Upper lobe of right lung (tissue), 1 donor: ENCODE measurements at places on chromosomes 6 and 20. TPM values are rescaled to one million over a fixed set of nuclear protein-coding genes. Genes with fewer than 3 reads are reported as not detected.

The HMGA1 gene
- total RNA-seq, result 54.7 TPM

The GSTA1 gene
- total RNA-seq, result 1.9 TPM

DNA sequence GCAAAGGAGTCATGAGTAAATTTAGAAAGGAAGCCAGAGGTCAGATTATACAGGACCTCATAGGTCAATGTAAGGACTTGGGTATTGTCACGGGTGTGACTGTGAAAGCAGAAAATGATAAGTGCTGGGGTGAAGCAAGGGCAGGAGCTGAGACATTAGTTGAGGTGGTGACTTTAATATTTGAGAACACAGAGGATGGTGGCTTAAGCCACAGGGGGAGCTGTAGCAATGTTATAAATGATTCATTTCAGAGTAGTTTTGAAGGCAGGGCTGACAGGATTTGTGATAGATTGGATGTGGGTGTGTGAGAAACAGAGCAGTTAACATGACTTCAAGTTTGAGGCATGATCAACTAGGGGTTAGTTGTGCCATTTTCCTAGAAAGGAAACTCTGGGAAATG lies 659.9 kb downstream of the EPM2A start:
- no peaks in the 10 kb centered on the region for H3K36me3 ChIP-seq
- H3K4me3 ChIP-seq, result no peak overlapping the region
- H3K4me1 ChIP-seq, result no peaks in the 10 kb centered on the region
- DNase-seq, result no peak
- H3K27me3 ChIP-seq, result no peaks in the 10 kb centered on the region
- no peak overlapping the region for H3K27ac ChIP-seq

DNA sequence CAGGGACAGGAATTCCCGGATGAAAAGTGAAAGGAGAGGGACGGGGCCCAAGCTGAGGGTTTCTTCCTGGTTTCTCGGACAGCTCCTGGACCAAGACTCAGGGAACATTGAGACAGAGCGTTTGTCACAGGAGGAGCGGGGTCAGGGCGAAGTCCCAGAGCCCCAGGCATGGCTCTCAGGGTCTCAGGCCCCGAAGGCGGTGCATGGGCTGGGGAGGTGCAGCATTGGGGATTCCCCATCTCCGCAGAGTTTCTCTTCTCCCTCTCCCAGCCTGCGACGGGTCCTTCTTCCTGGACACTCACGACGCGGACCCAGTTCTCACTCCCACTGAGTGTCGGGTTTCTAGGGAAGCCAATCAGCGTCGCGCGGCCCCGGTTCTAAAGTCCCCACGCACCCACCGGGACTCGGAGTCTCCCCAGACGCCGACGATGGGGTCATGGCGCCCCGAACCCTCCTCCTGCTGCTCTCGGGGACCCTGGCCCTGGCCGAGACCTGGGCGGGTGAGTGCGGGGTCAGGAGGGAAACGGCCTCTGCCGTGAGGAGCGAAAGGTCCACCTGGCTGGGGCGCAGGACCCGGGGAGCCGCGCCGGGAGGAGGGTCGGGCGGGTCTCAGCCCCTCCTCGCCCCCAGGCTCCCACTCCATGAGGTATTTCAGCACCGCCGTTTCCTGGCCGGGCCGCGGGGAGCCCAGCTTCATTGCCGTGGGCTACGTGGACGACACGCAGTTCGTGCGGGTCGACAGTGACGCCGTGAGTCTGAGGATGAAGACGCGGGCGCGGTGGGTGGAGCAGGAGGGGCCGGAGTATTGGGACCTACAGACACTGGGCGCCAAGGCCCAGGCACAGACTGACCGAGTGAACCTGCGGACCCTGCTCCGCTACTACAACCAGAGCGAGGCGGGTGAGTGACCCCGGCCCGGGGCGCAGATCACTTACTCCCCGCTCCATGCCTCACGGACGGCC lies 54.6 kb upstream of the POLR1H start:
- peaks cover 8% of the 10 kb centered on the region for H3K4me1 ChIP-seq
- no peaks in the 10 kb centered on the region for H3K27me3 ChIP-seq
- H3K4me3 ChIP-seq, result peak overlapping the region; percentile 64

The TMEM74B gene
- total RNA-seq, result 6.1 TPM

The ROMO1 gene
- total RNA-seq, result 77.9 TPM

DNA sequence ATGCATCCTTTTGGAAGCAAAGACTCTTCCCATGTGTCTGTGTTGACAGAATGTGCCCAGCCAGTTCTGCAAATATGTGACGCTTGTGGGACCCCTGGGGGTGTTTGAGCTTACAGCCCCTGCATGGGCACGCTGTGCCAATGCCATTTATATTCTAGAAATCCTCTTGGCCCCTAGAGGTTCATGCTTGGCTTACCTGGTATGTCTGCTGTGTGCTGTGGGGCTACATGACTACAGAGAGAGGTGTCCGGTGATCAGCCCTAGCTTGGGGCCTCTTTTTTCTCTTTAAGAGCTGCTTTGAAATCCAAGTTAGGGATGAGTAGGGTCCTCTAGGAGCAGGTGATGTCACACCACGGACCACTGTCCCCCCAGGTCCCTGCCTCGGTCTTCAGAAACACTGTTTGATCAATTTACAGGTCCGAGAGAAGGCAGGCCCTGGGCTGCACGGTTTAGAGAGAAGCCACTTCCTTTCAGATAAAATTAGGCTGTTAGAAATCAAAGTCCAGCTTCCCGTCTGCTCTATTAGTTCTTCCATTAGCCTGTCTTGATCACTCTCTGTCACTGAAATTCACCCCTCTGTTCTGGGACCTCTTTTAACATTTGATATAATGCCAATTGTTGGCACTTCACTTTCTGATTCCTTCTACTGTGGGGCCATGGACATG lies 26.5 kb downstream of the BCAS4 start:
- no peaks in the 10 kb centered on the region for H3K36me3 ChIP-seq
- H3K4me1 ChIP-seq, result no peaks in the 10 kb centered on the region
- DNase-seq, result no peak
- H3K27ac ChIP-seq, result no peak overlapping the region
- no peaks in the 10 kb centered on the region for H3K27me3 ChIP-seq

- no peaks in the 10 kb centered on the region for H3K36me3 ChIP-seq
- H3K27ac ChIP-seq, result no peak overlapping the region
- peaks cover 9% of the 10 kb centered on the region for H3K4me1 ChIP-seq
- peak overlapping the region; percentile 56 for H3K4me3 ChIP-seq
- DNase-seq, result no peak
Measured at GRCh38 chr6:63597141-63598048, 25.1 kb downstream of the LOC128125822 start.

GRCh38 chr6:162849269-162849668 lies 121.5 kb downstream of the PACRG start:
- no peak overlapping the region for H3K27ac ChIP-seq
- DNase-seq, result no peak
- no peaks in the 10 kb centered on the region for H3K4me1 ChIP-seq

- H3K36me3 ChIP-seq, result no peaks in the 10 kb centered on the region
- H3K4me1 ChIP-seq, result no peaks in the 10 kb centered on the region
- no peaks in the 10 kb centered on the region for H3K27me3 ChIP-seq
- no peak overlapping the region for H3K4me3 ChIP-seq
Measured at GRCh38 chr20:9919271-9920014, 80.6 kb upstream of the PAK5 start.

GRCh38 chr20:4022386-4023286 lies 7.3 kb upstream of the RNF24 start:
- no peak for DNase-seq
- no peaks in the 10 kb centered on the region for H3K36me3 ChIP-seq
- H3K27ac ChIP-seq, result no peak overlapping the region
- no peak overlapping the region for H3K4me3 ChIP-seq
- H3K27me3 ChIP-seq, result no peaks in the 10 kb centered on the region
- H3K4me1 ChIP-seq, result peaks cover 12% of the 10 kb centered on the region

GRCh38 chr6:42140032-42140431 lies 2.4 kb downstream of the C6orf132 start:
- peaks cover 16% of the 10 kb centered on the region for H3K4me1 ChIP-seq
- no peaks in the 10 kb centered on the region for H3K36me3 ChIP-seq
- no peak overlapping the region for H3K27ac ChIP-seq
- H3K27me3 ChIP-seq, result peaks cover 4% of the 10 kb centered on the region
- H3K4me3 ChIP-seq, result no peak overlapping the region
- DNase-seq, result no peak

The DDO gene
- total RNA-seq, result 7.1 TPM

DNA sequence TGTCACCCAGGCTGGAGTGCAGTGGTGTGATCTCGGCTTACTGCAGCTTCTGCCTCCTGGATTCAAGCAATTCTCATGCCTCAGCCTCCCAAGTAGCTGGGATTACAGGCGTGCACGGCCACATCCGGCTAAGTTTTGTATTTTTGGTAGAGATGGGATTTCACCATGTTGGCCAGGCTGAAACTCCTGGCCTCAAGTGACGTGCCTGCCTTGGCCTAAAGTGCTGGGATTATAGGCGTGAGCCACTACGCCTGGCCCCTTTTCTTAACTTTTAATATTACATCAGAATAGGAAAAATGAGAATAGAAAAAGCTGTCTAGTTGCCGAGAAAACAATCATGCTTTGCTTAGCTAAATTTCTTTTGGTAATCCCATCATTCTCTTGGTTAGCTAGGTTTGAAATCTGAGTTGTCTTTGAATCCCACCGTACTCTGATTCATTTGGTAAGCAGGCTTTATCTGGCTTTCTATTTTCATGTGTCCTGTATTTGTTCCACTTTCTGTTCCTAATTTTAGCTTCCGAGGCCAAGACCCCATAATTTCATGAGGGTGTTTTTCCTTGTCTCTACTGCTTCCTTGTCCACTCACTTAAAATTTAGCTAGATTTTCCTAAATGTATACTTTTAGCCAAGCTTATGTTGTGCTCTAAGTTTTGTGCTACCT lies 83.5 kb downstream of the NCOA3 start:
- no peaks in the 10 kb centered on the region for H3K4me1 ChIP-seq
- no peaks in the 10 kb centered on the region for H3K27me3 ChIP-seq
- peaks cover 18% of the 10 kb centered on the region for H3K36me3 ChIP-seq
- no peak overlapping the region for H3K4me3 ChIP-seq

GRCh38 chr6:121302882-121303281 lies 31.4 kb downstream of the TBC1D32 start:
- H3K27me3 ChIP-seq, result no peaks in the 10 kb centered on the region
- DNase-seq, result no peak
- H3K27ac ChIP-seq, result no peak overlapping the region

DNA sequence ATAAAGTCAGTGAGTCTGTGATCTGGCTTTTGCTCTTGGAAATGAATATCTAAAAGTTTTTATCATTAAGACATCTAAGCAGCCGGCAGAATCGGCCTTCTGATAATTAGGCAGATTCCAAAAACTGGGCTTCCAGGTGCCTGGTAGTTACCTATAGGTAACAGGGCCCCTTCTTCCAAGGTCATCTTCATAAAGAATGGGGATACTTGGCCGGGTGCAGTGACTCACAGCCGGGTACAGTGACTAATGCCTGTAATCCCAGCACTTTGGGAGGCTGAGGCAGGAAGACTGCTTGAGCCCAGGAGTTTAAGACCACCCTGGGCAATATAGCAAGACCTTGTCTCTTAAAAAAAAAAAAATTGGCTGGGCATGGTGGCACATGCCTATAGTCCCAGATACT lies 12.9 kb upstream of the RBL1 start:
- H3K4me3 ChIP-seq, result no peak overlapping the region
- no peaks in the 10 kb centered on the region for H3K36me3 ChIP-seq
- H3K27ac ChIP-seq, result no peak overlapping the region
- no peaks in the 10 kb centered on the region for H3K27me3 ChIP-seq

DNA sequence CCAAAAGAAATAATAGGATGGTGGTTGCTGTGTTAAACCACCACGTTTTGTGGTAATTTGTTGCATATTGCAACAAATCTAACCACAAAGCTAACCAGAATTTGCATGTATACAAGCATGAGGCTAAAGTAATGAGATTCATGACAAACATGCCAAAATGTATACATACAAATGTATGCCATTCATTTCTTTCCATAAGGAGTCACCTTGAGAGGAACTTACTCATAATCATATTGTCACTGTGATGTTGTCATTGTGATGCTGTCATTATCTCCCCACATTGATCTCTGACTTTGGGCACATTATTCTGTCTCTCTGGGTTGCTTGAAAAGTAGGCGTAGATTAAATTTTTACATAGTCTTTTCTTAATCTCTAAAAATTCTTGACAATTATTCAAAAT lies 886.8 kb upstream of the FLRT3 start:
- H3K4me3 ChIP-seq, result no peak overlapping the region
- DNase-seq, result no peak
- H3K36me3 ChIP-seq, result no peaks in the 10 kb centered on the region
- H3K4me1 ChIP-seq, result no peaks in the 10 kb centered on the region

The STMND1 gene
- total RNA-seq, result not detected

DNA sequence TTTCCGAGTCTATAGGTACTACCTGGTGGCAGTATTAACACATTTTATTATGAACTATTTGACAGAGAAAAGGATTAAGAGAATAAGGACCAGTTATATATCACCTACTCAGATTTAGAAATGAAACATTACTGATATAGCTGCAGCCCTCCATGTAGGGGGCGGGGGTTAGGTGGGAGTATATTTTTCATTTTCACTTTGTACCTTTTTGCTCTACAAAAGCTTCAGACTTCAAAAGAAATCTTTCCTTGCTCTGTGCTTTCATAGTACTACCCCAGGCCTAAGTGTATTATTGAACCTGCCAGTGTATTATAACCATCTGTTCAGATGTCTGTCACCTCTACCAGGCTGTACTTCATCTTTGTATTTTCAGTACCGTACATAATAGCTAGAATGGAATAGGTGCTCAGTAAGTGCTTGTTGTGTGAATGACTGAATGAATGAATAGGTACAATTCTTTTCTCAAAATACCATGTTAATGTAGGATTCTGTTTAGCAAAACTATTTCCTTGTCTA lies 43.0 kb downstream of the CDKAL1 start:
- DNase-seq, result no peak
- H3K27me3 ChIP-seq, result no peaks in the 10 kb centered on the region
- H3K4me3 ChIP-seq, result no peak overlapping the region
- H3K27ac ChIP-seq, result no peak overlapping the region

DNA sequence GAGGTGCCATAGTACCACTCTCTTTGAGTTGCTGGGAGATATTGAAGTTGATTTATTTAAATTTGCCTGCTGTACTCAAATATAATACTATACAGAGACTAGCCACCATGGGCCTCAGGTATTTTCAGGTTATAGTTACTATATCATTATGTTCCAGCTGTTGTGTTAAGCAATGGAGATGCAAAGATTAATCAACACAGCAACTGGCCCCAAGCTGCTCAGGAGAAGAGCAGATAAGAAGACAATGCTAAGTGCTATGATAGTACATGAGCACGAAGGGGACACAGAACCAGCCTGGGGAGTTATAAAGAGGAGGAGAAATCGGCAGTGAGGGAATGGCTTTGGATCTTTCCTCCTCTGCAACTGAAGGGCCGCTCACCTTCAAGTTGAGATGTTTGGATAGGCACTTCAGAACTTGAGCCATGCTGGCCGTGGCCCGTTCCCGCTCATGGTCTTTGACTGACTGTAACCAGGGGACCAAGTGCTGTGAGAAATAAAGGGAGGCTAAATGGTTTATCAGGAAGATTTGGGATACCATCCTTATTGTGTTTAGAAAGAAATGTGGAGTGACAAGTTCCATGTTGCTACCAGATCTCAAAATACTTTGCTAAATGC lies 24.3 kb upstream of the RPN2 start:
- H3K27ac ChIP-seq, result no peak overlapping the region
- no peak overlapping the region for H3K4me3 ChIP-seq
- DNase-seq, result no peak

GRCh38 chr6:148479497-148479896 lies 136.9 kb downstream of the SASH1 start:
- H3K27me3 ChIP-seq, result no peaks in the 10 kb centered on the region
- DNase-seq, result no peak
- H3K27ac ChIP-seq, result no peak overlapping the region
